ENCODE measurements at places on chromosomes 1 and 21.

DNA sequence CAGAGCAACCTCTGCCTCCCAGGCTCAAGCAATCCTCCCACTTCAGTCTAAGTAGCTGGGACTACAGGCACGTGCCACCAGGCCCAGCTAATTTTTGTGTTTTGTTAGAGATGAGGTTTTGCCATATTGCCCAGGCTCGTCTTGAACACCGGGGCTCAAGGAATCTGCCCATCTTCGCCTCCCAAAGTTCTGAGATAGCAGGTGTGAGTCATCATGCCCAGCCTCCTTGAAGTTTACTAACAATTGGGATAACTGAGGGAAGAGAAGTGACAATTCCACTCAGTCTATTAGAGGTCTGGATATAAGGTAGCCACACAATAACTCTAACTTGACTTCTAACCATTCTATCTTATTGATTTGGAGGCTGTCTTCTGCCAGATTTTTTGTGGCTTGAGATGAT lies 6.3 kb upstream of the RCC1 start:
- no peak for DNase-seq

DNA sequence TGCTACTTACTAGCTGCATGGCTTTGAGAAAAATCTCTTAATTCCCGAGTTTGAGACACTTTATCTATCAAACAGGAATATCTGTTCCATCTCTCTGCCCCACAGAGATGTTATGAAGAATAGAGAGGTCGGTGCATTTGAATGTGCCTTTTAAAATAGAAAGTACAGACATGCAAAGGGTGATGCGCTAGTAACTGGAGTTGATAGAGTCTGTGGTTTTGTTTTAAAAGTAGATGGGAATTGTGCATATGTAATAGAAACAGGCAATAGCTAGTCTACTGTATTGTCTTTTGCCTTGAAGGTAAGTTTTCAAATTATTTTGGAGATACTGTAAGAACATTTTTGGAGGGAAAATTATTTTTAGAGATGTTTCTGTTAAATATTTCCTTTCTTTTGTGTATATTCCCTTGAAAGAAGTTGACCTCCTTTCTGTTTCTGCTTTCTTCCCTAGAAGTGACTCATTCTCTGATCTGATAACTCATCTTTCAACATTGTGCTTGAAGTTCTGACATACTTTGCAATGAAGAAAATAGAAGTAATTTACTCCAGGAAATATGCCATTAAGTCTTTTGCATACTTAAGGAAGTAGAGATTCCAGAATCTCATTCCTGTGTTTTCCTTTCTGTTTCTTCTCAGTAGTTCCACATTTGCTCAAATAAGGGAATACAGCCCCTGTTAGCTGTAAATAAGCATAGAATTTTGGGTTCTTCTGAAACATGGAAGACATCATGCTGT lies 151.6 kb downstream of the SDCCAG8 start:
- no peak for DNase-seq

GRCh38 chr1:212132025-212132424 lies 96.5 kb downstream of the DTL start:
- no peak for DNase-seq

GRCh38 chr1:1259951-1260600 lies 13.6 kb upstream of the C1QTNF12 start:
- DNase-seq, result no peak

GRCh38 chr1:225509770-225510169 lies 81.9 kb upstream of the LBR start:
- no peak for DNase-seq

DNA sequence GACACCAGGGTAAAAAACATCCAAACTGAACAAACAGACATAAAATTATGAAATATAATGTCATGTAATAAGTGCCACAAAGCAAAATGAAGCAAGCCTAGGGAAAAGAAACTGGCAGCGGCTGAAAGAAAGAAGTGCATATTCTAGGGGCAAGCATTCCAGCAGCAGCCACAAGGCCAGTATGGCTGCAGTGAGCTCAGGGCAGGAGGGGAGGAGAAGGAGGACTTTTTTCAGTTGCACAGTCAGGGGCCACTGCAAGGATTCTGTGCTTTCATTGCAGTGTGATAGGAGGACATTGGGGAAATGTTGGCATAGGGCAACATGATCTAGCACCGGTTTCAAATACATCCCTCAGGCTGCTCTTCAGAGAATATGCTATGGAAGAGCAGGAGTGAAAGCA lies 263.8 kb downstream of the NEGR1 start:
- DNase-seq, result no peak

DNA sequence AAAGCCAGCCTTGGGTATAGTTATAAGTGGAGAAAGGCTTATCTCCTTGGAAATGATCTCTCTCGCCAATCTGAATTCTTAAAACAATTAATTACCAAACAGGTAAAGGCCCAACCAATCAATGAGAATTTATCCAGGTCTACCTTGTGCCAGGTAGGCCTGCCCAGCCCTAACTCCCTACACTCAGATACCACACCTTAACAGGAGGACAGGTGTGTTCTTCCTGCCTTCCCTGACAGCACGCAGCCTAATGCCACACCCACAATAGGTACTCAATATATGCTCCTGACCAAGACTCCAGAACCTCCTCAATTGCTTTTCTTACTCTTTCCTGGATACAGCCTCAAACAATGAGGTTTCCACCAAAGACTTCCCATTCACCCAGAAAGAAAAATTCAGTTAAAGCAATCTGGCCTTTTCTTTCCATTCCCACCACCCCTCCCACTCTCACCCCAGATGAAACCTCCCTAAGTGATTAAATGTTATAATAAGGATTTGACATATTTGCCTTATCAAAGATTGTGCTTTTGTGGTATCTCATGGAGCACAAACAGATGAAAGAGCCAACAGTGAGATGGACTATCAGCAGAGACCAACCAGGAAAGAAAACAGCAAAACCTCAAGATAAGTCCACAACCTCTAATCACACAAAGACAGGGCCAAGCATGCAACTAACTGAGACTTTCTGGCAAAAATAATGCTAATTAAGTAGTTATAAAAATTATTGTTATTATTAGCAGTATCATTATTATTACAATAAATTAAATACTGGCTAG lies 25.6 kb downstream of the TRABD2B start:
- DNase-seq, result no peak

GRCh38 chr21:39004634-39005501 lies 178.4 kb downstream of the PSMG1 start:
- DNase-seq, result no peak

DNA sequence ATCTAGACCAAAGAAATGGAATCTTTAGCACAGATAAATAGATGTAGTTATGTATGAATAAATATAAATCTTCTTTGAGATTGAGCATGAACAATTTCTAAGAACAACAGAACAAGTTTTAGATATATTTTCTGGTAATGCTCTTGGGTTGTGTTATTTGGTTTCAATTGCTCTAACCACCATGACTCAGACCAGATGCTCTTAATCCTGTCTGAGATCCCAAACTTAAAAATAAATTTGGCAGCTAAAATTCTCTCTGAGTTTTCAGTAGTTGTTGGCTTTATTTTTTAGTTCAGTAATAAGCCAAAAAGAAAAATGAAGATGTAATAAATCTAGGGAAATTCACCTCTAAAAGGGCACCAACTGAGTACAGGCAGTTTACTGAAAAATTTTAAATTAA lies 1693.4 kb downstream of the NCAM2 start:
- no peak for DNase-seq

Data from left kidney (tissue), 8 donors.